ENCODE measurements at places on chromosomes 2 and 18. TPM values are rescaled to one million over a fixed set of nuclear protein-coding genes. Genes with fewer than 3 reads are reported as not detected.

DNA sequence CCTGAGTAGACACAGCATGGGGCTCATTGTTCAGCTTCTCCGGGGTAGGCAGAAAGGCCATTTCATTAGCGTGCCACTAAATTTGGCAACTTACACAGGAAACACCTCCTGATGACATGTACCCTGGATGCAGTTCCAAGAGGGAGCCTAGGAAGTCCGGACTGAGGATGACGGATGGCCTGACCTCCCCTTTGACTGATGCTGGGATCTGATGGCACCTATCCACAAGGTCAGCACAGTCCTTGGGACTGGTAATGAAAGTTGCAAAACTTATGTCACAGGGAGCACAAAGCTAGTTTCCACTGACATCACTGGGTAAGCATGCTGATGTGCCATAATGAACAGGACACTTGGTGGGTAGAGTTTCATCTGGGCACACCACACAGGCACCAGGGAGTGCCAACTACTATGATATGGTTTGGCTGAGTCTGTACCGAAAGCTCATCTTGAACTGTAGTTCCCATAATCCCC lies 126.7 kb upstream of the ARL4C start:
- no peak for DNase-seq

DNA sequence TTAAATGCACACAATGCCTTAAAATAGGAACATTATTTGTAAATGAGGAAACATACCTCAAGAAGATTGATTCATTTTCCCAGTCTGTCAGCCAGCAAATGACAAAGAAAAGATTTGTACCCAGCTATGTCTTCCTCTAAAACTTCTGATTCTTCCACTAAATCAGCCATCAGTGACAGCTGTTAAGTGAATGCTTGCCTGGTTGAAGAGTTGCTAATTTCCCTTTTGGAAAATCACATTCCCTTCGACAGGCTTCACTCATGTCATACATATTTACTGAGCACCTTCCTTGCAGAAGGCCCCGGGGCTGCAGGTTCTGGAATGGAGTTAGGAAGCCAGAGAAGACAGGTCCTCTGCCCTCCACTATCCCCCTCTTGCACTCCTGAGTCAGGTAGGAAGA lies 112.0 kb upstream of the SLC66A3 start:
- no peak for DNase-seq

DNA sequence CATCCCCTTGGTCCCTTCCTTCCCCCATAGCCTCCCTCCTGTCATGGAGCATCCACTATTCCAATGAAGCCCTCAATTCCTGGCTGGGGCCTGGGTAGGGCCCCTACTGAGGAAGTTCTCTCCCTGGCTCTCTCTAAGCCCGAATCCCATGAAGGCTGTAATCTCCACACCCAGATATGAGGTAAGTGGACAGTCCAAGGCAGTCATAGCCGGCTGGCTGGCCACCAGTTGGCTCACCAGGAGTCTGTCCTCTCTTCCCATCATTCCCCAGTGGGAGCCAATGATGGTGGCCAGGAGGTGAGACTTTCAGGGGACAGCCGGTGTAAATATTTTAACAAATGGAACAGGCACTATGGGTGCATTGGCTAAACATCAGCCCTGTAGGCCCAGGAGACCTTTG lies 6.8 kb upstream of the TAF1B start:
- DNase-seq = no peak

GRCh38 chr2:5187283-5187682 lies 504.9 kb upstream of the SOX11 start:
- peak; percentile 10 for DNase-seq

DNA sequence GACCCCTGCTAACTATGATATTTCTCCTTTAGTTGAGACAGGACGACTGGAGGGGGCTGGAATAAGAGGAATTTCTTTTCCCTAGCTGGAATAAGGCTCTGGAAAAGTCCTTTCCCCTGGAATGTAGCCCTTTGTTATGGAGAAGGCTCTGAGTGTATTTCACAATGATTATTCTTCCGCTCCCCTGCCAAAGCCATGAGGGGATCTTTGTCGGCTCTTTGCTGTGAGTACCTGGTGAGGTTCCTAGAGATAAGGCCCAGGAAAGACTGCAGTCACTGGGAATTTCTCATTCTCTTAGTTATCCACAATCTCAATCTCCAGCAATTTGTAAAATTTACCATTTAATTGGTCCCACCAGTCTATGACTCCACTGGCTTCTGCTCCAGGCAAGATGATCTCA lies 340.2 kb upstream of the HNRNPA3 start:
- DNase-seq = no peak

DNA sequence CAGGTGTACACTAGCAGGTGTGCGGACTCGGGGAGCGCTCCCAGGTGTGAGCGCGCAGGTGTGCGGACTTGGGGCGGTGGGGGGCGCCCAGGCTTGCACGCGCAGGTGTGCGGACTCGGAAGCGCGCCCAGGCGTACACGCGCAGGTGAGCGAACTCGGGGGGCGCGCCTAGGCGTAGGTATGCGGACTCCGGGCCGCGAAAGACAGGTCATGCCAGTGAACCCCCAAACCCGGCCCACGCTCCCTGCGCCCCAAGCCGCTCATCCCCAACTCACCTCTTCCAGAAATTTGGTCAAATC lies 342 bp downstream of the CYB5A start:
- no peak for DNase-seq

GRCh38 chr2:178066324-178066723 lies 6.3 kb downstream of the PDE11A start:
- DNase-seq = no peak

GRCh38 chr2:129768036-129768386 lies 211.5 kb upstream of the RAB6C start:
- no peak for DNase-seq

DNA sequence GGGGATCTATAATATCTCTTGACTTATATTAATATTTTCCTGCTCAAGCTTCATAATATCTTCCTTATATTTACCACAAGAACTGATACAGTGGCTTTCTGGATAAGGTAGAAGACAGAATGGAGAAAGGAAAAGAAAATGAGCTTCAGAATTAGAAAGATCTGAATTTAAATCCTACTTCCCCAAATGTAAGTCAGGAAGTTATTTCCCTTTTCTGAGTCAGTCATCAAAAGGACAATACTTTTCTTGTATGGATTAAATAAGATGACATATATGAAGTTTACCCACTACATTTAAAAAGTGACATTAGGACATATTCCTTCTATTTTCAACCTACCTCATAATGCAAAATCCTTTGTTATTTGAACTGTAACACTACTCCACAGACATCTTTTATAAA lies 19.0 kb downstream of the KRCC1 start:
- no peak for DNase-seq

GRCh38 chr18:12606592-12607315 lies 51.2 kb downstream of the SPIRE1 start:
- DNase-seq = peak; percentile 83

DNA sequence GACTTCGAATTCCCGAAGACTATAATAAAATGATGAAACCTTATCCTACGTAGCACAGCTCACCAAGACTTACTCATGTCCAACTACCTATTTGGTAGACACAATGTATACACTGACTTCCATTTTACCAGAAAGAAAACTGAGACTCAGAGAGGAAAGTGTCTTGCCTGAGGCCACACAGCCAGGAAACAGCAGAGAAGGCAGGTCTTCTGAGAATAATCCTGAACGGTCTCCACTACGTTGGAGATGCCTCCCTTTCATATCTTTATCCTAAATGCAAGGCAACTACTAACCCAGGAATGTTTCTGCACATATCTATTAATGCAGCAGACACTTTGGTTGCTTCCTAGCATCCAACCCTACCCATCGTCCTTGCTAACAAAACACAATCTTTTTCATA lies 11.9 kb upstream of the FABP1 start:
- no peak for DNase-seq

DNA sequence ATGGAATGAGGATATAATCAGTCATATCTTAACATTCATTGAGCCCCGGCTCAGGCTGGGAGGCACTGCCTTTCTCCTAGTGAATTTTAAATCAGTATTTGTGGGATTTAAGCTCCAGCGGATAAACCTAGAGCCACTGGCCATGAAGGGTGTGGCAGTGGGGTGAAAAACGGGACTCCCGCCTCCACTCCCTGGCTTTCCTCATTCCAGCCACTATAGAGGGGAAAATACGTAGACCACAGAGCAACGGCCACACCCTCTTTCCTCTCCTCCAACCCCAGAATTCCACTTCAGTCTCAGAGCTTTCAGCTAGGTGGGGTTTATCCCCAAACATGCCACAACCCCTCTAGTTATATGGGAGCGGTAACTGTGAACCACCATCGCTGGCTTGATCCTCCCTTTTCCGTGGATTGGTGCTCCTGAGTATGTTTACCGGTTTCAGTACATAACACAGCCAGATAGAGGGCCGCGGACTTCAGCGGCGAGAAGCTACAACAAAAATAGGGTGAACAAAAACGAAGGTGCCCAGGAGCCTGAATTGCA lies 70.6 kb upstream of the ITGB6 start:
- DNase-seq = no peak

DNA sequence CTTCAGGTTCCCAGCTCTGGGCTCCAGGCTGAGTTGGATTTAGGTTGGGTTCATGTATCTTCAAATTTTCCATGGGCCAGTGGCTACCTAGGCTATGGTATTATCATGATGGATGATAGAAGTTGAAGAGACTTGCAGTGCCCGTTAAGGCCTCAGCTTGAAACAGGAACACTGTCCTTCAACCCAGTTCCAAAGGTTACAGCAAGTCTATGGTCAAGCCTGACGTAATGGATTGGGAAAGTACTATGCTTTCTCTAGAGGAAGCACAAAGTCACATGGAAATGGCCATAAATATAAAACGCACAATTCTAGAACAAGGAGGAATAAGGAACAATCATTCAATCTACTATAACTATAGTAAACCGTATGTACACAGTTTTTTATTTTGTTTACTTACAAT lies 593.2 kb downstream of the ZEB2 start:
- no peak for DNase-seq

DNA sequence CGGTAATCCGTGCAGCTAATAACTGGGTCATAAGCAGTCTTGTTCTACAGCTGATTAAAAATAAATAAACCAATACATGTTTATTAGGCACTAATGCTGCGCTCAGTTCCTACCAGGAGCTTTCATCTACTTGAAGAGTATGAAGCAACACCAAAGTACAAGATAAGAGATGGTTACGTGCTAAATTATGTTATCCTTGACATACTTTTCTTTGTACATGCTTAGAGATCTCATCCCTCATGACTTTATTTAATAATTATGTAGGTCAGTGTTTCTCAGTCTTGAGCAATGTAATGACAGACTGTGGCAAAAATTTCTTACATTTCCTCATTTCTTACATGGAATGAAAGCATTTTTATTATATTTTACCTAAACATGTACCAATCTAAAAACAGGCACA lies 54.6 kb upstream of the COBLL1 start:
- no peak for DNase-seq

DNA sequence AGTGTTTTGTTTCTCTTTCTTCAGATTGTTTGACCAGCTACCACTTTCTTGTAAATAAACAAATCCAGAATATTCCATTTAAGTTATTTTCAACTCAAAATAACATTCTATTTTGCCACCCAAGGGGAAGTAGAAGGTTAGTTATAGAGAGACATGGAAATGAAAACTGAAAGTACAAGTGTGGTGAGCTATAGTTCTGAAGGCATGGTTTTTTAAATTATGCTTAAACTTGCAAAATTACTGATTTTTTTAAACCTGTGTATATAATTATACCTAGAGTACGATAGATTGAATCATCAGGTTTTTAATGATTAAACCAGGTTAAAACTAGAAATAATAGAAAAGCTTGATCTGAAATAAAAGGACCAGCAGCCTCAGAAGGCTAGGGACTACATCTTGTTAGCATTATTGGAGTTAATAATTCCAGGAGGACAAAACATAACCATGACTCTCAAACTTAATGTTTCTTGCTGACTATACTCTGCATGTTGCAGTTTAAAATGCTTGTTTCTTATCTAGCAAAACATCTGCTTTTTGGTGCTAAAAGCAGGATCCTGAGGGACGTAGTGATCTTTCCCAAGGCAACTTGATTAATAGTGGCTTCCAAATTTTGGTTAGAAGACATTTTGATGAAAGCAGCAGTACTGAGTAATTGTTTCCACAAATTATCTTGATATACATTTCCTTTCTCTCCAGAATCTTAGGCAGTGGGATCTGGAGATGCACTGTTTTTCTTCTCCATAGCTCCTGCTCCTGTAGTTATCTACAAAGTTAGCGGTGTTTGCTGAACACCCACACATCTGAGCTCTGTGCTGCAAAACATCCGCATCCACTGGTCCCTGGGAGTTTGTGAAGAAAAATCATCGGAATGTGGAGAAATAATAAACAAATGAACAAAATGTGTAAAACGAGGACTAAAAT lies 327.2 kb upstream of the PKDCC start:
- no peak for DNase-seq

DNA sequence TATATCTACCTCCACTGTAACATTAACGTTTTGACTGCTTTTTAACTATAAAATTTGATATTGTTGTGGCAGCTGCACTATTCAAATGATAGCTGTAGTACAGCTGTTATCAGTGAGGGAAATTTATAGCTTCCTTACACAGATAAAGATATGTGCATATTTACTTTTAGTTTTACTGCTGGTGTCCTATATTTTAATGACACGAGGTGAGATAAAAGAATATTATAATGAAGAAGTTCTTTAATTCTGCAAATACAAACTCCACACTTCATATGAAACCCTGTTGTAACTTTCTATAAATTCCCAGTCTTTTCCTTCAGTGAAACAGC lies 427.8 kb upstream of the ZEB2 start:
- DNase-seq = no peak

DNA sequence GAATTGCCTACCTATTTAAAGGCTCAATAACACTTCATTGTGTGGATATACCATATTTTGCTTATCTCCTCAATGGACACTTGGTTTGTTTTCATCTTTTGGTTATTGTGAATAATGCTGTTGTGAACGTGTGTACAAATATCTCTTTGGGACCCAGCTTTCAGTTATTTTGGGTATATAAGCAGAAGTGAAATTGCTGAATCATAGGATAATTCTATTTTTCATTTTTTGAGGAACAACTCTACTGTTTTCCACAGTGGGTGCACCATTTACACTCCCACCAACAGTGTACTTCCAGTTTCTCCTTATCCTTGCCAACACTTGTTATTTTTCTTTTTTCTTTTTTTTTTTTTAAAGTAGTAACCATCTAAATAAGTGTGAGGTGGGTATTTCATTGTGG lies 29.0 kb downstream of the PTPN4 start:
- DNase-seq = no peak

Gene IL36A
- not detected for total RNA-seq

Gene TMEM17
- 2.9 TPM for total RNA-seq

Gene MC5R
- total RNA-seq = not detected

Gene TMEM163
- total RNA-seq = 0.12 TPM

Gene KCTD1
- total RNA-seq = 15.8 TPM

Gene KRTCAP3
- not detected for total RNA-seq

Gene NR4A2
- total RNA-seq = 12.0 TPM

Gene EIF4E2
- 55.1 TPM for total RNA-seq

Gene PROC
- 0.58 TPM for total RNA-seq

Gene PROKR1
- 0.12 TPM for total RNA-seq

Gene UGT1A3
- not detected for total RNA-seq

Gene SMAD7
- total RNA-seq = 7.9 TPM

Gene CNDP1
- not detected for total RNA-seq

Gene TUBB8B
- not detected for total RNA-seq

Gene CRYBA2
- 6.4 TPM for total RNA-seq

Gene CRYGD
- not detected for total RNA-seq

Gene CHRND
- total RNA-seq = not detected

Gene NIFK
- 64.1 TPM for total RNA-seq

Gene CYRIA
- not detected for total RNA-seq

Gene UGT1A5
- not detected for total RNA-seq

Gene ACMSD
- total RNA-seq = not detected

Gene VIL1
- total RNA-seq = 0.26 TPM
